ENCODE measurements at places on chromosomes 4 and X.

DNA sequence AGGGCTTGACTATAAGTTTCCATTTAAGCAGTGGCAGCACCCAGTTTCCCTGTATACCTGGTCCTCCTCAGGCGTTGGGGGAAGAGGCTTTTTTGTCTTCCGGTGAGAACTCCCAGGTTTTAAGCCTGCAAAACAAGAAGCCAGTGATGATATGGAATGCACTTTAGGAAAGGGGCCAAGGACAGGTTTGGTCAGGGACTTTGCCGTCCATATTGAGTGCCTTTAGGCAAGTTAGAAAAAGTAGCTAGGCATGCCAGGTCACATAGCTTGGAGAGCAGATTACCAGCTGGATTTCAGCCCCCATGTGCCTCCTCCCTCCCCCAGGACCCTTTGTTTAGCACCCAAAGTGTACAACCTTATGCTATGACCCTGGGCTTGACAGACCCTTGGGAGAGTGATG, 13.6 kb upstream of the TIMM8A start:
- no peak for DNase-seq
- no peak overlapping the region for H3K4me3 ChIP-seq
- H3K36me3 ChIP-seq = no peaks in the 10 kb centered on the region
- H3K27ac ChIP-seq = no peak overlapping the region
- no peaks in the 10 kb centered on the region for H3K27me3 ChIP-seq

DNA sequence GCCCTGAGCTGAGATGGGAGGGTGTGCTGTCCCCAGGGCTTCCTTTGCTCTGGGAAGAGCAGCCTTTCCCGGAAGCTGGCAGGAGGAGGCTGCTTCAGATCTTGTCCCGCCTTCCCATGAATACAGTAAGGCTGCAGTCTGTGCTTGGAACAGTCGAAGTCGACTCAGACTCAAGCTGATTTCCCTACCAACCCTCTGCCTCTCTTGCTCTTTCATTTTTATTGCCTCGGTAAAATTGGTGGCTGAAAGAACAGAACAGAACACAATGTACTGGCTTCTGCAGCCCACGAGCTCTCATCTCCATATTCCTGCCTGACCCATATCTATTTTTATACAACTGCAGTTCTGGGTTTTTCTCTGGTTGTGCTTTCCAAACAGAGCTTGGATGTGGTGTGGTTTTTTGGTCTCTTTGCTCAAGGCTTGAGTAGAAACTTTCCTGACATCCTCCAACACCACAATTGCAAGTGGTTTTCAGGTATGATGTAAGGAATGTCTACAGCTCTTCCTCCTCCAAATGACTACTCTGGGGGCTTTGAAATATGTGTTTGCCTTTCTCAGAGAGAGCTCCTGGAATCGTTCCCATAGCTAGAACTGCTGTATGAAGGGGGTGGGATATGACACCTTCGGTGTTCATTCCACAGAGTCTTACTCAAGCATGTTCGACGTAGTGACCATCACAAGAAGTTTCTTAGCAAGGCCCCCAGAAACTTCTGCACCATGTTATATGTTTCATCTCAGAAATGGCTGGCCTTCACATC, 61.3 kb downstream of the ENPP6 start:
- no peak overlapping the region for H3K4me3 ChIP-seq
- H3K36me3 ChIP-seq = no peaks in the 10 kb centered on the region
- DNase-seq = no peak
- H3K4me1 ChIP-seq = no peaks in the 10 kb centered on the region
- H3K27ac ChIP-seq = no peak overlapping the region

- H3K36me3 ChIP-seq = no peaks in the 10 kb centered on the region
- H3K27me3 ChIP-seq = peaks cover 10% of the 10 kb centered on the region
- no peaks in the 10 kb centered on the region for H3K4me1 ChIP-seq
These were observed 124.6 kb upstream of the PSAPL1 start for GRCh38 chr4:7559316-7559715.

DNA sequence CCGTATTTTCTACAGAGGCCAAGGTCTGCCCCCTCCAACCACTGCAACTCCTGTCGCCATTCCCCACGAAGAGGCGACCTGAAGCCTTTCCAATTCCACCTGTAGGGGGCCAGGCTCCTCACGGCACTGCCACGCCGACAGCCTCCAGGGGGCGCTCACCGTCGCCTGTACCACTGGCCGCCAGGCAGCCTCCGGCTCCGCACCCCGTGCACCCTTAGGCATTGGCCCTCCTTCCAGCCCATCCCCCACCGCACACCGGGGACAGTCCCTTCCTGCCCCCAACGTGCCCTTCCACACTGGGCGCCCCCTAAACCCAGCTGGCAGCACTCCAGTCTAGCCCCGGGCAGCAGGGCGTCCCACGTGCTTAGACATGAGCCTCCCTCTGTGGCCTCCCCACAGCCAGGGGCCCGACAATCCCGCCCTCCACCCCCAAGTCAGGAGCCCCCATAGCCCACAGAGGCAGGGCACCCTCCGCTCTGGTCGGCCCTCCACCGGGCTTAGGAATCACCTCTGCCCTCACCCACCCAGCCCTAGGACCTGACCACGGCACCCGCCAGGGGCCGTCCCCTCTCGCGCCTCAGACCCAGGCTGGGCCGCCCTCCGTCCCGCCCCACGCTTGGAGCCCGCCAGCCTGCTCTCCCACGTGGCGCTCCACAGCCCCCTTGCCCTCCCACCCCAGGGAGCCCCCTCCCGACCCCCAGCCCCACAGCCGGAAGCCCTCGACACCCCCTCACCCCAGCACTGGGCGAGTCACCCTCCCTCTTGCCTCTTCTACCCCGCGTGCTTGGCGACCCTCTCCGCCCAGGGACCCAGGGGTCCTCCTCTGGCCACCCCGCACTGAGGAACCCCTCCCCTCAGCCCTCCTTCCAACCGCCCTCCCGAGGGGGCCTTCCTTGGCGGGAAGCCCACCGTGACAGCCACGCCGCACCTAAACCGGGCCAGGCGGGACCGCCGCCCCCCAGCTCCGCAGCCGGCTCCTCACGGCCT, 711 bp downstream of the PNMA6E start:
- DNase-seq = no peak
- no peaks in the 10 kb centered on the region for H3K36me3 ChIP-seq
- no peak overlapping the region for H3K4me3 ChIP-seq
- H3K27ac ChIP-seq = no peak overlapping the region
- H3K4me1 ChIP-seq = no peaks in the 10 kb centered on the region

DNA sequence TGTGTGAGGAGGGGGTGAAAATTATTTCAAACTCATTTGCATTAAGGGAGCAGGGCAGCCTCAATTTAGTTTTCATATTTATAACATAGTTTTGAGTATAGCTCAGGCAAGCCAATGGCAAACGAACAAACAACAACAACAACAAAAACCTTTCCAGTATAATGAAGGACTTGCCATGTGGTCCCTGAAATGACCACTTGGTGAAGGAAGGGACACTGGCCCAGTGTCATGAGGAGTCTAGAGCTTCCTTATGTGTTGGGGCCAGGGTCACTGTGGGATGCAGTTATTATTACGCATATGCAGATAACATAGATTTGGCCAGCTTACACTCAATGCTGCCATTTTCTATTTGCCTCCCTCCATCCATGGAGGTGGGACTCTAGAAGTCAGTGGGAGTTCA, 23.3 kb downstream of the NKX3-2 start:
- H3K4me3 ChIP-seq = no peak overlapping the region
- H3K27me3 ChIP-seq = peaks cover 68% of the 10 kb centered on the region
- no peaks in the 10 kb centered on the region for H3K4me1 ChIP-seq
- H3K27ac ChIP-seq = no peak overlapping the region

- H3K27me3 ChIP-seq = no peaks in the 10 kb centered on the region
- DNase-seq = no peak
- H3K4me3 ChIP-seq = no peak overlapping the region
- peaks cover 24% of the 10 kb centered on the region for H3K4me1 ChIP-seq
These were observed 95.6 kb upstream of the CBR4 start for GRCh38 chr4:169105620-169106019.

DNA sequence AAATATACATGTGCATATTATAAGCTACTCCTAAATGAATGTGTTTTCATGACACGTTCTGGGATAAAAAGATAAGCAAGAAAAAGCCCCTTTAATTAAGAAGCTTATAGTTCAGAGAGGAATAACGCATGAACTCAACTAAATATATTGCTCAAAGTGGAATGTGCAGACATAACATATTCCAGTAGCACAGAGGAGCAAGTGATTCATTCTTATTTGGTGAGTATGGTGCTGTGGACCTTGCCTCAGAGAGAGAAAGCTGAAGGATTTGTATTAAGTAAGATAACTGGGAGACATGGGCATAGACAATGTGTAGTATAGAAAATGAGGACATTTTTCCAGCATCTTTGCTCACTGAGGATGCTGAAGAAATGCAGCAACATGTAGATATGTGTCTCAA, 76.8 kb downstream of the CFAP299 start:
- no peak for DNase-seq
- no peak overlapping the region for H3K4me3 ChIP-seq
- H3K36me3 ChIP-seq = no peaks in the 10 kb centered on the region

DNA sequence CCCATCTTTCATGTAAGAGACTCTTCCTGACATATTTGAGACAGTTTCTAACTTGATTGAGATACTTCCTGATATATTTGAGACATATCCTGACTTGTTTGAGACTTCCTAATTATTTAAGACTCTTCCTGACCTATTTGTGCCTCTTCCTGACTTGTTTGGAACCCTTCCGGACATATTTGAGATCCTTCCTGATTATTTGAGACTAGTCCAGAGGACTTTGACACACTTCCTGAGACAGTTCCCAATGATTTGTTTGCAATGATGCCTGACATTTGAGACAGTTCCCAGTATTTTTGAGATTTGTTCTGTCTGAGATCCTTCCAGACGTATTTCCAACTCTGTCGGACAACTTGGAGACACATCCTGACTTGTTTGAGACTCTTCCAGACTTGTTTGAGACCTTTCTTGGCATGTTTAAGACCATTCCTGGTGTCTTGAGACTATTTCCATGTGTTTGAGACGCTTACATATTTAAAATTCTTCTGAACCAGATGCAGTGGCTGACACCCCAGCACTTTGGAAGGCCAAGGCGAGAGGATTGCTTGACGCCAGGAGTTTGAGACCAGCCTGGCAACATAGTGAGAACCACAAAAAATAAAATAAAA, 118.9 kb upstream of the USP9X start:
- H3K4me1 ChIP-seq = no peaks in the 10 kb centered on the region
- H3K36me3 ChIP-seq = peaks cover 3% of the 10 kb centered on the region
- no peak overlapping the region for H3K27ac ChIP-seq
- DNase-seq = no peak
- no peaks in the 10 kb centered on the region for H3K27me3 ChIP-seq
